ENCODE measurements at places on chromosomes 16 and 17.

GRCh38 chr16:67928561-67929364 is 2.9 kb downstream of the CTRL start:
- DNase-seq = peak; percentile 60

- no peak for DNase-seq
These were observed 117.1 kb upstream of the GSE1 start for GRCh38 chr16:85495823-85496538.

- DNase-seq = peak; percentile 20
These were observed 15.3 kb downstream of the NLK start for GRCh38 chr17:28057731-28058246.

DNA sequence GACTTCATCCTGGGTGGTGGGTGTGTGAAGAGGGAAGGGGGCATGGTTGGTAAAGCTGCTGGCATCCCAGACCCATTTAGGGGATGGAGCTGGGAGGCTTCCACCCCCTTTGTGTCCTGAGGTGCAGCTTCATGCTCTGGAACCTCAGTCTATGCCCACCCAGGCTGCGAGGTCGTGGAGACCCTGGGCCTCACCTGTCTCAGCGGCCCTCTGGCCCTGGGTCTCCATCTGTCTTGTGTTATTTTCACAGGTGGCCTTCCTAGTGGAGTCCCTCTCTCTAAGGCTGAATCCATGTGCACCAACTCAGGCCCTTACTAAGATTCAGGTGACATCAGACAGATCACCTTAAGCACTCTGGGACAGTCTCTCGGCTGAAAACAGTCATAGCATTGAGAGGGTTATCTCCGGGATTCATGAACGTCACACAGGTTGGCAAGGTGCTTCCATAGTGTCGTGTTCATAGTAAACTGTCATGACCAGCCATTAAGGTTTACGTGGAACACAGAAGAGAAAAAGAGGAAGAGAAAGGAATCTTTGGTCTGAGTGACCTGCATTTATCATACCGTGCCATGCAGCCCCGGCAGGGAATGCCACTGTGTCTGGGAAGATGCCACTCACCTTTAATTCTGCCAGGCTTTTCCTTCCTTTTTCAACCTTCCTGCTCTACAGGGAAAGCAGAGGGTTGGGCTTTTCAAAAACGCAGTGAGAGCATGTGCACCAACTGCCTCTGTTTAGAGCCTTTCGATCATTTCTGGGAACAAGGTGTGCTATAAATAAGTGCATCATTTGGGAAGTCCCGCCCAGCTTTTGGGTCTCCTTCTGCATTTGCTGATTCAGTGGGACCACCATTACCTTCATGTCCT is 4.5 kb upstream of the FOXL1 start:
- DNase-seq = no peak

- peak; percentile 52 for DNase-seq
These were observed 321.9 kb upstream of the CDH5 start for GRCh38 chr16:66044556-66044955.

GRCh38 chr17:17774009-17774881 is 62.5 kb downstream of the SREBF1 start:
- peak; percentile 45 for DNase-seq

DNA sequence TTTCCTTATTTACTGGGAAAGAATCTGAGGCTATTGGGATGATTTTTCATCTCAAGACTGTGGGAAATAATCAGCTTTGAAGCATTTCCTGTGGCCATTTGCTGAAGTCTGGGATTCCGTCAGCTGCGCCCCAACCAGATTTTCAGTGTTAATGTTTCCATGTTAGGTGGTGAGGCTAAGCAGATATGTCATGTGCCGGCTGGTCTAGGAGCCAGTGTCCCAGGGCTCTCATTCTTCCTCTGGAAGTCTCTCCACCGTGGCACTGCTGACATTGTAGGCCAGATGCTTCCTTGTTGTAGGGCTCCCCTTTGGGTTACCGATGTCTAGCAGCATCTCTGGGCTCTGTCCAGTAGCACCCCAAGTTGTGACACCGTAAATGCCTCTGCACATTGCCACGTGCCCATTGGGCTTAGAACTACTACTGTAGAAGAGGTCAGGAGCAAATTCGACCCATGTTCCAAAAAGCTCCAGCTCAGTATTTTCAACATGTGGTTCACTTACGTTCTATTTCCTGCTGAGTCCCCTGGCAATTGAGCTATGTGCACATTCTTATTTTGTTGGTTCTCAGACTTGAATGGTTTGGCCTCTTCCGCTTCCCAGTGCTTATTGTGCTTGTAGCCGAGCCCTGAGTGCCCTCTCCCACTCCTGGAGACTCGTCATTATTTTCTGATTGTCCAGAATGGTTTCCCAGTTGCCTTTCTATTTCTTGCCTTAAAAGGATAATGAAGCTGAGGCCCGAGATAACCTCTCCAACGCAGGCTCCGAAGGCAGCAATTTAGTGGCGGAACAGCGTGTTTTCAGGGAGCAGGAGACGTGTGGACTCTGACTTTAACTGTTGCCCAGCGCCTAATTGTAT is 82.2 kb downstream of the SPECC1 start:
- DNase-seq = peak; percentile 58

- no peak for DNase-seq
These were observed 2.9 kb downstream of the SMPD3 start for GRCh38 chr16:68445458-68445857.

- DNase-seq = no peak
These were observed 82.0 kb downstream of the MRM1 start for GRCh38 chr17:36683387-36683786.

DNA sequence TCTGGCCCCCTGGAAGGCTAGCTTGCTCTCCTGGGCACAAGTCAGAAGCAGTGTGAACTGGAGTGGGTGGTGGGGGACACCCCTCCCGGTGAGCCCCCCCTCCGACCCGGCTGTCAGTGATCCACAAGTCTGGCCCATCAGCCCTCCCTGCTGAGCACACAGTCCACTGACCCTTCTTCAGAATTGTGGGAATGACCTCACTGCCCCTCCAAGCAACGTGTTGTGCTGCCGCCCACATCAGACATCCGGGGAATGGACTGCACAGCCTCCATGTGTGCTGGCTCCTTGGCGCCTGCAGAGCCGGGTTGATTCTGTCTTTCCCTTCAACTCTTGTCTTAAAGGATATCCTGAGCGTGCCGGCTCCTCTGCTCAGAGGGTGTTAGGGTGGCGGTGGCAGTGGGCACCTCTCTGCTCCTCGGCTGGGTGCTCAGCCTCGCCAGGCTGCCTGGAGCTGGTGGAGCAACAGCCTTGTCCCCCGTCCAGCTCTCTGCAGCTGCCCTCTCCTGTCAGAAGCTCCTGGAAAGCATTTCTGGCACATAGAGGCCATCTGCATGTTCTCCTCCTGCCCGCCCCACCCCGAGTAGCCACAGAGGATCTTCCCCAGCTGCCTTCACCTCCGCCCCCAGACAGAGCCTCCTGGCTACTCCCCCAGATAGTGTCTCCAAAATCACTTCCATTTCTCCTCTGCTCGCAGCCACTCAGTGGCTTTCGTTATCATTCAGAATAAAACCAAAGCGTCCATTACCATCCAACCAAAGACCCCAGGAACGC is 19.8 kb downstream of the NPTX1 start:
- peak; percentile 24 for DNase-seq

GRCh38 chr16:96935-97381 is 18.9 kb downstream of the MPG start:
- DNase-seq = peak; percentile 85

- no peak for DNase-seq
These were observed 6.0 kb downstream of the ATXN1L start for GRCh38 chr16:71851746-71852145.

DNA sequence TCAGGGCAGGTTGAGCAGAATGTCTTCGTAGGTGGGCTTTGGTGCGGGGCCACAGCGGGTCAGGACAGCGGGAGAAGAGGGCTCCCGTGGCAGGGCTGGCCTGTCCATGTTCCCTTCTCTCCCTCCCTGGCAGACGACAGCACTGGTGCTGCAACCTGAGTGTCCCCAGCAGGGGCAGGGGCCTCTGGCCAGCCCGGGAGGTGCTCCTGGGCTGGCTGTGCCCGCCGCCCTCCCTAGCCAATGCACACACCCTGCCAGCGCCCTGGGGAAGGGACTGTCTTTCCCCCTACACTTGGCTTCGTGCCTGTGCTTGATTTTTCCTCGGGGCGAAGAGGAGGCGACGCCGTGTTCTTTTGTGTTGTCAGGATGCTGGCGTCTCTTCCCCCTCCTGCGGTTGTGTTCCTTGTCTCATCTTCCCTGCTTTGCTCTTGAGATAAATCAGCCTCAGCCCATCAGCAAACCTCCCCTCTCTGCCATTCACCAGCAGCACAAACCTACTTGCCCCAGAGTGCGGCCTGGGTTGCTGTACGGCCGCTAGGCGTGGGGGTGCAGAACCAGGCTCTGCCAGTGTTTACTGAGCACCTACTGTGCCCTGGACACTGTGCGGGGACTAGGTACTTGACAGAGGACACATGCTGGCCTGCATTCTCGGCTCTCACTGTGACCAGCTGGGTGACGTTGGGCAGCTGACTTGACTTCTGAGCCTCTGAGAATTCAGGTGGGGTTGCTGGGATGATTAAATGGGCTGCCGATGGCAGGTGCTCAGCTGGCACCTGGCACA is 237.3 kb upstream of the CIBAR2 start:
- no peak for DNase-seq

DNA sequence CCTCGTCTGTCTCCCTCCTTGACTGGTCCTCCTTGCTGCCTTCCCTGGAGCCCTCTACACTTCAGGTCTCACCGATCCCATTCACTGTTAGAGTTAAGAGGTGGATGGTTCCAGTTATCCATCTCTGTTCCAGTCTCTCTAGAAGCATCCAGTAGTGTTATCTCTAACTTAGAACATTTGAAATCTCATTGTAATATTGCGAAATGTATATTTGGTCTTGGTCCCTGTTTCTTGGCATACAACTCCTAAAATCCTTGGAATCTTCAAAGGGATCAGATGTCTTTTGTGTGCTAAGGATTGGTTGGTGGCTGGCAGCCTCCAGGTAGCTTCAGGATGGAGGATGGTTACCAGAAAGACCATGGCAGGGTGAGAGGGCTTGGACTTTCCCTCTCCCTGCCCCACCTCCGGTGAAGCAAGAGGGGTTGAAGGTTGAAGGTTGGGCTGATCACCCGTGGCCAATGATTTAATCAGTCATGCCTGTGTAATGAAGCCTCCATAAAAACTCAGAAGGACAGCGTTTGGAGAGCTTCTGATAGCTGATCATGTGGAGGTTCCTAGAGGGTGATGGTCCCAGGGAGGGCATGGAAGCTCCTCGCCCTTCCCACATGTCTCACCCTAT is 59.1 kb downstream of the NTN1 start:
- DNase-seq = no peak

DNA sequence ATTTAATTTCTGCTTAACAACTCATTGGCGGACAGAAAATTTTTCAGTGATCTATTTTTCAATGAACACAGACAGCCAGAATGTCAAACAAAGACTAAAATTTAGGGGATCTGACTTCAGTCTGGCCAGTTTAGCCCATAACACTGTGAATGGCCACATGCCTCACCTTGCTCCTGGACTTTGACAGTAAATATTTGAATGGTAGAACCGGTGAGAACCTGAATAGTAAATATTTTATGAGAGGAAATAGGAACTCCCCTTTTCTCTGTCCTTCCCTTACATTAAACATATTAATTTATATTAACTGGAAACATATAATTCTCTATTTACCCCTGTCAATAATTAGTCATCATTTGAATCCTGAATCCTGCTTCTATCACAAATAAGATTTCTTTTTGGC is 942.1 kb downstream of the KCNJ2 start:
- DNase-seq = no peak

DNA sequence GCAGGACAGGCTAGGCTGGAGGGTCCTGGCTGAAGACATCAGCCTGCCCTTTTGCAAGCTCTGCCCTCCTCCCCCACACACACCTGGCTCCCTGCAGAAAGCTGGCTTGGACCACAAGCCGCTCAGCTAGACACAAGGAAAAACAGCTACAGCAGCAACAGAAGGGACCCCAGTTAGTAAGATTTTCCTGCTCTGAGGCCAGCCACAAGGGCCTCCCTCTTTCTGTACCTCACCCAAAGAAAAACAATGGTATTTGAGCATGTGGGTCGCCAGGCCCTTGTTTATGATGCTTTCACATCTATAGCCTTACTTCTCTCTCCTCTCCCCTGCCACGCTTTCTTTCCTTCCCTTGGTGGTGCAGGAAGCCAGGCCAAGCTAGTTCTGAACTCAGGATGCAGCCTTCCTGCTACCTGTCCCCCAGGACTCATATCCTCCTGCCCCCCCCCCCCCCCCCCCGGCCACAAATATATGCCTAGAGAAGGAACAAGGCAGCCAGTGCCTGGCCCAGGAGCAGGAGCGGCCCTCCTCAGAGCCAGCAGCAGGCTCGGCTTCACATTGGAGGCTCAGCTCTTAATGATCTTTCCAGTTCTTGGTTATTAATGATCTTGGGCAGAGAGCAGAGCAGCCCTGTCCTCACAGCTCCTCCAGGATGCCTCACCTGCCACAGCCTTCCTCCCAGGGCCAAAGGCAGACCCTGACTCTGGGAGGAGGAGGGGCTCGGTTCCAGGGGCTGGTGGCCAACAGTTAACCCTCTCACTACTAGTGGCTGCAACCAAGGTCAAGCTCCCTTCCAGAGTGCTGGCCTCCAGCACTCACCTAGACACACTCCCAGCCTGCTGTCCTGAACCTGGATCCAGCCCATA is 19.5 kb downstream of the GRIN2C start:
- DNase-seq = no peak

DNA sequence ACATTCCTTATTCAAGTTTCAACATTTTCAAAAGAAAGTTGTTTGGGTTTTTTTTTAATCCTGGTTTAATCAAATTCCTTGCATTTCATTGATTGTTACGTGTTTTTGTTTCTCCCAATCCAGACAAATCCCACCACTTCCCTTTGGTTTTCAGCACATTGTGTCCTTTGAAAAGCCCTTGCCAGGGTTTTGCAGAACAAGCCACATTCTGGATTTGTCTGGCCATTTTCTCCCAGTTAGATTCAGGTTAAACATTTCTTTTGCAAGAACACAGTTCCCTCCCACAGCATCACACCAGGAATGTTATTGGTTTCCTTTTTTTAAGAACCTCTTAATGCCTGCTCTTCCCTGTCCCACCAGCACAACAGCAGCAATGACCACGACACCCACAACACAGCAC is 278.0 kb upstream of the SALL1 start:
- no peak for DNase-seq

GRCh38 chr17:77235370-77235941 is 94.7 kb downstream of the SEC14L1 start:
- DNase-seq = peak; percentile 98

DNA sequence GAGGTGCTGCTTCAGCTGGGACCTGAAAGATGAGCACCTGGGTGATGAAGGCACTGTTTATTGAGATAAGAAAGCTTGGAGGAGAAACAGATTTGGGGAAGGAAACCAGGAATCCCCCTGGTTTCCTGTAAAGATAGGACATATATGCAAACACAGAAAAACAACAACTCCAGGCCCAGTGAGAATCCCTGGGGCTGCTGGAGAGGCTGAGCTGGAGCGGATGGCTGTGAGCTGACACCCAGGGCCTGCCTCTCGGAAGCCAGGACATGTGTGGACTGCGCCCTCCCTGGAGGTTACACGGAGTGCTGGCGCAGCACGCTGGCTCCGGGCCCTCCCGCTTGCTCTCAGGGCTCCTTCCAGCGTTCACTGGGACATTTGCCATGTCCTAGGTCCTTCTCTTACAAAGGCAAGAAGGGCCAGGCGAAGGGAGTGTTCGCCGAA is 57.5 kb downstream of the CYB5B start:
- peak; percentile 93 for DNase-seq

- DNase-seq = no peak
These were observed 65.4 kb downstream of the STH start for GRCh38 chr17:46064460-46064859.
